ENCODE measurements at places on chromosomes 3 and 15.

GRCh38 chr3:8413337-8413926, 88.2 kb upstream of the LMCD1 start:
- DNase-seq: no peak

GRCh38 chr3:141414800-141415462, 46.6 kb downstream of the ZBTB38 start:
- DNase-seq: no peak

- no peak for DNase-seq
Observed at GRCh38 chr3:94114666-94115065, 51.8 kb downstream of the NSUN3 start.

GRCh38 chr15:58548308-58549012, 116.7 kb downstream of the LIPC start:
- no peak for DNase-seq

GRCh38 chr15:80530737-80531365, 126.7 kb downstream of the ARNT2 start:
- DNase-seq: no peak

DNA sequence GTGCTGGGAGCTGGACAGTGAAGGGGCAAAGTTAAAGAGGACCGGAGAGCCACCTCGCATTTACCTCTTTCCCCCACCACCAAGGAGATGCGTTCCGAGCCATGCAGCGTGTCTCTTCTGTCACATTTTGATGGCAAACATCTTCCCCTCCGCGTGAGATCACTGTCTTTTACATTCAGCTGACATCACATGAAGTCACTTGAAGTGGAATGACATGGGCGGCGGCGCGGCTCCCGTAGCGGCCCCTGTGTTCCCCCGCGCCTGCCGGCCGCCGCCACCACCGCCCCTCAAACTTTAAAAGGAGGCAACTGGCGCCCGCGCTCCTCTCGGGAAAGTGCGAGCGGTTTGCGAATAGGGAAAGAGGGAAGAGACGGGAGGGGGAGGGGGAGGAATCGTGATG, at the start of gene FEZF2:
Gene FEZF2 (minus strand): TSS at position 336 of the 400 bp plus-strand sequence. CDS start 682 bp downstream, outside the sequence.
- no peak for DNase-seq

DNA sequence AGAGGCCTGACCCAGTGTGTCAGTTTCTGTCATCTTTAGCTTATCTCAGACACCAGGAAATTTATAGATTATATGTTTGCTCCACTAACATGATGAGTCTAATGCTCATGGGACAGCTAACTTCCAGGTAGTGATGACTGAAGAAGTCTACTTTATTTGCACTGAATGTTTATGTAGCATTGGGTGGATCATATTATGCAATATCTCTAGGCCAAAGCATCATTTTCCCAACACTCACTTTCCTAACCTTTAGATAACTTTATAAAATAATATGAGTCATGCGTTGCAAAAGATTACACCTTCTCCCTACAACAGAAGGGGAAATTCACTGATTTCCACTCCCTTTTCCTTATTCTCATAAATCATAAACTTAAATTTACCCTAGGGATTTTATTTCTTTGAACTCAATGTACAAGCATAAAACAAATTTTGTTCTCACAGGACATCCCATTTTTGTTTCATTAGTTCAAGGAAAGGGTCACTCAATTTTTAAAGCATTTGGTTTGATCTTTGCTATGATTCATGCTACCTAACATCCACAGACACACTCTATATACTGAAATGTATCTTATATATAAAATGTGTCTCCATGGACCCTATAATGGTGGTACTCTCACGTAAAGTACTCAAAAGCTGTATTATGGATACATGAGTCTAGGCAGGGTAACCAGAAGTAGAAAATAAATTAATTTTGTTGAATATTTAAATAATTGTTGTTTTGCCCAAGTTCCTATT, 225.2 kb downstream of the WDR72 start:
- DNase-seq: no peak

- DNase-seq: peak; percentile 70
Observed at GRCh38 chr3:16550676-16551341, 37.3 kb upstream of the RFTN1 start.
